ENCODE measurements at places on chromosomes 2 and 18. TPM values are rescaled to one million over a fixed set of nuclear protein-coding genes. Genes with fewer than 3 reads are reported as not detected.

- H3K4me3 ChIP-seq, result no peak overlapping the region
- H3K27ac ChIP-seq, result no peak overlapping the region
- no peaks in the 10 kb centered on the region for H3K4me1 ChIP-seq
Observed at GRCh38 chr2:1321321-1321720, 91.9 kb upstream of the TPO start.

DNA sequence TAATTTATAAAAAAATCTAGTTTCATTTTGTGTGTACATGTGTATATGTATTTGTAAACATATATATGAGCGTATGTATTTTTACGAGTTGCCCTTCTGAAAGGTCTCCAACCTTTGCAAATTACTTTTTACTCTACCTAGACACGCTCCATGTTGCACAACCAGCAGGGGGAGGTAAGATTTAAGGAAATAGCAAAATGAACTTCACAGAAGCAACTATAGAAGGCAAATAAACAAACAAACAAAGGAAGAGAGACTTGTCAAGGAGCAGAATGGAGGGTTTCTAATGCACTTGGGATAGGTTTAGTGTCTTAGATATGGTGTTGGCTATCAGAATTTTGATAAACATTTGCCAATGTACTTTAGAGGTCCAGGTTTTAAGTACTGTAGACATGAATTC lies 820.5 kb upstream of the POU3F3 start:
- H3K4me3 ChIP-seq, result no peak overlapping the region
- DNase-seq, result peak; percentile 61
- no peaks in the 10 kb centered on the region for H3K36me3 ChIP-seq
- no peaks in the 10 kb centered on the region for H3K4me1 ChIP-seq
- no peaks in the 10 kb centered on the region for H3K27me3 ChIP-seq

- no peak overlapping the region for H3K27ac ChIP-seq
- no peak for DNase-seq
- H3K36me3 ChIP-seq, result no peaks in the 10 kb centered on the region
Observed at GRCh38 chr2:241849616-241850543, 8.8 kb downstream of the PDCD1 start.

GRCh38 chr2:108623616-108624015 lies 89.3 kb downstream of the LIMS1 start:
- no peaks in the 10 kb centered on the region for H3K27me3 ChIP-seq
- no peak overlapping the region for H3K4me3 ChIP-seq
- no peak overlapping the region for H3K27ac ChIP-seq
- H3K4me1 ChIP-seq, result peaks cover 37% of the 10 kb centered on the region
- H3K36me3 ChIP-seq, result no peaks in the 10 kb centered on the region
- DNase-seq, result no peak

DNA sequence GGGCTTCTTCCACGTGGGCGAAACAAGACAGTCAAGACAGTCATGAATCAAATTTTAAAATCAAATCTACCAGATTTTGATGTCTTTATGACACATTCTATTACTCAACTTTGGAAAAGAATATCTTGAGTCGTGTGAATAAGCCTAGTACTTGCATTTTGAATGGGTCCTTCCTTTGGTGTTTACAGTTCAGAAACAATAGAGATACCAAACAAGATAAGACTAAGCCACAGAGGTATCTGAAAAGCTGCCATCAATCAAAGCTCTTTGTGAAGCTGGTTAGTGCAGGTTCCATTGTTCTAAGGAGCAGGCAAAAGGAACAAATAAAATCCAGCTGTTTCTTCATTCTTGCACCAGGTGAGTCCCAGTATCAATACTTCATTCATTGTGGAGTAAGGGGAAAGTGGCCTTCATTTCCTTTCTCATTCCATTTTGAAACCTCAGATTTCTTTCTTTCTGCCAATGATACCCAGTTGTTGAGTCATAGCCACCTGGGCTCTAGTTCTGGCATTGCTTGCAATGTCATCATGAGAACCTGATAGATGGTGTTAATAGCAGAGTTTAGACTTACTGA lies 151.7 kb upstream of the L3MBTL4 start:
- DNase-seq, result peak; percentile 72
- peaks cover 35% of the 10 kb centered on the region for H3K4me1 ChIP-seq
- peak overlapping the region; percentile 26 for H3K27ac ChIP-seq
- H3K27me3 ChIP-seq, result no peaks in the 10 kb centered on the region
- H3K4me3 ChIP-seq, result no peak overlapping the region

DNA sequence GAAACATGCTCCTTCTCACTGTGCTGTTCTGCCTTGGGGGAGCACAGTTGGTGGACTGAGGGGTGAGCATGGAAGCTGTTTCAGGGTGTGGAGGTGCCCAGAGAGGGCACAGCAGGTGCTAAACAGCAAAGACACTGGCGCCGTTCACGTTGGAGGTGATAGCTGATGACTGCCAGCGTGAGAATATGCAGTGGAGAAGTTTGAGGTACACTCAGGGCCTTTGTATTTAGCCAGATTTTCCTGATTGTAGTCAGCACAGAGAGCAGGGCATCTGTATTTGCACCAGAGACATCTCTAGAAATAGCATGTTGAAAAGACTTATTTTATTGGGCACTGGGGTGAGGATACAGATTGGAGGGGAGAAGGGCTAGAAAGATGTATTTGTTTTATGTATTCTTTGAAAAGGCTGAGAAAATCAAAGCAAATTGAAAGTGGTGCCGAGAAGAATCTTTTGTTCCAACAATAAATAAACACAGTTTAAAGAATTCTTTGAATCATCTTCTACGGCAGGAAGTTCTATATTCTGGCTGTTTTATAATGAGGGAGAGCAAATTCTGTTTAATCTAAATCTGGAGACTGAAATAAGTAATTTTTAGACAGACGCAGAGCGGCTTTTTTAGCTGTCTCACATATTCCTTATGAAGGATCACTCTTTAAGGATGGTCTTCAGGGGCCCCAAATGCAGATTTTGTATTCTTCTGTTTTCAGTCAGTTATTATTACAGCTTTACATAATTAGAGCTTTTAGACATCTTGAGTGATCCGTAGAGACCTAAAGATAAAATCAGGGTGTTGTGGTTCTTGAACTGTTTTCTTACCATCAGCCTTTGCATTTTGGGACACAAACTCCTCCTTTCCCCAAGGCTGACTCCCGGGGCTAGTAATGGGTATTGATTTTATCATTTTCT lies 7.1 kb downstream of the ZNF532 start:
- H3K4me1 ChIP-seq, result peaks cover 13% of the 10 kb centered on the region
- H3K27me3 ChIP-seq, result no peaks in the 10 kb centered on the region
- H3K4me3 ChIP-seq, result no peak overlapping the region
- H3K27ac ChIP-seq, result no peak overlapping the region
- H3K36me3 ChIP-seq, result peaks cover 19% of the 10 kb centered on the region
- DNase-seq, result no peak

GRCh38 chr2:66854298-66854697 lies 419.4 kb downstream of the MEIS1 start:
- no peak overlapping the region for H3K4me3 ChIP-seq
- no peaks in the 10 kb centered on the region for H3K27me3 ChIP-seq
- H3K36me3 ChIP-seq, result no peaks in the 10 kb centered on the region
- no peak for DNase-seq
- peaks cover 8% of the 10 kb centered on the region for H3K4me1 ChIP-seq

DNA sequence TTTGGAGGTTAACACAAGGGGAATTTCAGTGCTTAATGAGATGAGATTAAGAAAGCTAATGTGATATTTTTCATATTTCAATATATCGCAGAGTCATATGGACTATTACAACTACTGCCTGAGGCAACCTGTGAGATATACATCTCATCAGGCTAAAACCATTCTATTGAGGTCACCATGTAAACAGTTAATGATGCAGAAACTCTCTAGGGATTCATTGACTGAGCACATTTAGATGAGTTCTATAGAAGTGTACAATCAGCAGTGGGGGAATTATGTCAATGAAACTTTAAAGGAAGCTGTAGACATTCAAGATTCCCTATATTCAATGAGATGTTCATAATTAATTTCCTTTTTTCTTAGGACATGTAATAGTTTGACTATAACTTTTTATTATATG lies 687.4 kb upstream of the SYT4 start:
- H3K4me1 ChIP-seq, result no peaks in the 10 kb centered on the region
- H3K27me3 ChIP-seq, result no peaks in the 10 kb centered on the region
- H3K27ac ChIP-seq, result no peak overlapping the region
- no peak for DNase-seq
- H3K4me3 ChIP-seq, result no peak overlapping the region

DNA sequence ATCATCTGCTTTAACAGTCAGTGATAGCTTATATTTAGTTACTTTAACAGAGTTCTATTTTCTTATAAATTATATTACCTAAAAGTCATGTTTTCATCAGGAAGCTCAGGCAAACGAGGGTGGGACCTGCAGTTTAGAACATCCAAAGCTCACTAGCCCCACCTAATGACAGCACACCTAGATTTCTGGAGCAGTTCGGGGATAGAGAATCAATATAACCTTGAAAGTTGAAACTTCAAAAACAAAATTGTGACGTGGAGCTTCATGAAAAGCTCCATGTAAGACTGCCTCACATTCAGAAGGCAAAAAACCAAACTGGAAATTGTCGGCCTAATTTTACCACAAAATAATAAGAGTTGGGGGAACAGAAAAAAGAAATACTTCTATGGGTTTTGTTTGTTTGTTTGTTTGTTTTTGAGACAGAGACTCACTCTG lies 185.9 kb upstream of the CCDC150 start:
- no peaks in the 10 kb centered on the region for H3K27me3 ChIP-seq
- DNase-seq, result peak; percentile 63
- H3K4me3 ChIP-seq, result no peak overlapping the region

- no peak for DNase-seq
- H3K4me3 ChIP-seq, result no peak overlapping the region
- H3K4me1 ChIP-seq, result no peaks in the 10 kb centered on the region
- H3K27ac ChIP-seq, result no peak overlapping the region
Observed at GRCh38 chr2:195604706-195605105, 52.3 kb upstream of the SLC39A10 start.

- H3K27me3 ChIP-seq, result no peaks in the 10 kb centered on the region
- no peak overlapping the region for H3K4me3 ChIP-seq
- H3K36me3 ChIP-seq, result no peaks in the 10 kb centered on the region
- DNase-seq, result no peak
- H3K4me1 ChIP-seq, result peaks cover 4% of the 10 kb centered on the region
Observed at GRCh38 chr2:197179744-197180498, 130.7 kb downstream of the ANKRD44 start.

DNA sequence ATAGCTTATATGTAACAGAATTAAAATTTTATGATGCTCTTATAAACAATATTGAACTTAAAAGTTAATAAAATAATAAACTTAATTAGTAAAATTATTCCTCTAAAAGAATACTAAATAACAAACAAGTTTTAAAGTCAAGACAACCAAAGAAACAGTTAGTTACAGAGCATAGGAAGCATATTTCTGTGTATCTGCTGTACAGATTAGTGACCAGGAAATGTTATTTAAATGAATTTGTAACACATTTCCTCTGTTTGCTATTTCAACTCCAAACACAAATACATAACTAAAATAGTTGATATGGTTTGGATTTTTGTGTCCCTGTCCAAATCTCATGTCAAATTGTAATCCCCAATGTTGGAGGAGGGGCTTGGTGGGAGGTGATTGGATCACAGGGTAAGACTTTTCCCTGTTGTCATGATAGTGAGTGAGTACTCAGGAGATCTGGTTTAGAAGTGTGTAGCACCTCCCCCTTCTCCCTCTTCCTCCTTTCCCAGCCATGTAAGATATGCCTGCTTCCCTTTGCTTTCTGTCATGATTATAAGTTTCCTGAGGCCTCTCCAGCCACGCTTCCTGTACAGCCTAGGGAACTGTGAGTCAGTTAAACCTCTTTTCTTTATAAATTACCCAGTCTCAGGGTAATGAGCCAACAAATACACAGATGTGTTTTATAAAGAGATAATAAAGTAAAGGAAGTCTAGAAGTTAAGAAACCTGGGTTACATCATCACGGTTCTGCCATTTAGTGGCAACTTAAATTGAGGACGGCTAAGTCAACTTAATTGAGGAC lies 51.8 kb downstream of the ROCK2 start:
- H3K36me3 ChIP-seq, result no peaks in the 10 kb centered on the region
- peak; percentile 10 for DNase-seq
- peaks cover 17% of the 10 kb centered on the region for H3K4me1 ChIP-seq
- no peak overlapping the region for H3K4me3 ChIP-seq
- no peaks in the 10 kb centered on the region for H3K27me3 ChIP-seq

DNA sequence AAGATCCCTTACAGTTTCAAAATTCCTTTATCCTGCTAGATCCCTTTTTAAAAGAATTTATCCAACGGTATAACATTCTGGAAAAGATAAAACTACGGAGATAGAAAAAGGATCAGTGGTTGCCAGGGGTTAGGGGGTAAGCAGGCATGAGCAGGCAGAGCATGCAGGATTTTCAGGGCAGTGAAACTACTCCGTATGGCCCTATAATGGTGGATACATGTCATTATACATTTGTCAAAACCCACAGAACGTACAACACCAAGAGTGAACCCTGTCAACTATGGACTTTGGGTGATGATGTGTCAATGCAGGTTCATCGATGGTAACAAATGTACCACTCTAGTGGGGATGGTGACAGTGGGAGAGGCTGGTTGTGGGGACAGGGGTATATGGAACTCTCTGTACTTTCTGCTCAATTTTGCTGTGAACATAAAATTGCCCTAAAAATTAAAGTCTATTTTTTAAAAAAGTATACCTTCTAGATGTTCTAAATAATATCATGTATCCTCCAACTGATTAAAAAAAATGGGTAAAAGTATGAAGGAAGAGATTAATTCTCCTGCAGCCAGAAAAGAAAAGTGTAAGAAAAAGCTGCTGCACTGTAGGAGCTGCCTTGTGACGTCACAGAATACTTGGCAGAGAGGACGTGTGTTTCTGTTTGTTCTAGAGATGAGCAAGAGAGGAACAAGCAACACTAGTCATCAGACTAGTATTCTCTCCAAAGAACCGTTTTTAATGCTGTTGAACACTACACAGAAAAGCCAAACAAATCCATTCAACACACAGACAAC lies 23.6 kb downstream of the ANKRD44 start:
- no peaks in the 10 kb centered on the region for H3K36me3 ChIP-seq
- DNase-seq, result no peak
- no peaks in the 10 kb centered on the region for H3K27me3 ChIP-seq
- H3K4me1 ChIP-seq, result no peaks in the 10 kb centered on the region
- no peak overlapping the region for H3K4me3 ChIP-seq

GRCh38 chr2:121501031-121501430 lies 29.6 kb upstream of the RNU4ATAC start:
- H3K36me3 ChIP-seq, result peaks cover 5% of the 10 kb centered on the region
- no peak overlapping the region for H3K27ac ChIP-seq
- DNase-seq, result no peak
- H3K27me3 ChIP-seq, result no peaks in the 10 kb centered on the region
- peaks cover 10% of the 10 kb centered on the region for H3K4me1 ChIP-seq

GRCh38 chr2:66730441-66730840 lies 295.5 kb downstream of the MEIS1 start:
- H3K36me3 ChIP-seq, result no peaks in the 10 kb centered on the region
- H3K27me3 ChIP-seq, result no peaks in the 10 kb centered on the region
- H3K4me1 ChIP-seq, result no peaks in the 10 kb centered on the region
- H3K4me3 ChIP-seq, result no peak overlapping the region
- no peak for DNase-seq

GRCh38 chr2:31051258-31052140 lies 86.7 kb downstream of the GALNT14 start:
- H3K27me3 ChIP-seq, result no peaks in the 10 kb centered on the region
- peaks cover 4% of the 10 kb centered on the region for H3K4me1 ChIP-seq
- DNase-seq, result no peak
- no peak overlapping the region for H3K27ac ChIP-seq

Gene LRATD1
- 2.9 TPM for total RNA-seq

Gene CDK5R2
- 0.09 TPM for total RNA-seq

Gene ACOXL
- 2.9 TPM for total RNA-seq

Gene LRRFIP1
- total RNA-seq, result 40.7 TPM

Gene HRH4
- not detected for total RNA-seq

Gene APCDD1
- 4.7 TPM for total RNA-seq

Gene FEV
- total RNA-seq, result not detected
